ENCODE measurements at places on chromosomes 11 and 22.

DNA sequence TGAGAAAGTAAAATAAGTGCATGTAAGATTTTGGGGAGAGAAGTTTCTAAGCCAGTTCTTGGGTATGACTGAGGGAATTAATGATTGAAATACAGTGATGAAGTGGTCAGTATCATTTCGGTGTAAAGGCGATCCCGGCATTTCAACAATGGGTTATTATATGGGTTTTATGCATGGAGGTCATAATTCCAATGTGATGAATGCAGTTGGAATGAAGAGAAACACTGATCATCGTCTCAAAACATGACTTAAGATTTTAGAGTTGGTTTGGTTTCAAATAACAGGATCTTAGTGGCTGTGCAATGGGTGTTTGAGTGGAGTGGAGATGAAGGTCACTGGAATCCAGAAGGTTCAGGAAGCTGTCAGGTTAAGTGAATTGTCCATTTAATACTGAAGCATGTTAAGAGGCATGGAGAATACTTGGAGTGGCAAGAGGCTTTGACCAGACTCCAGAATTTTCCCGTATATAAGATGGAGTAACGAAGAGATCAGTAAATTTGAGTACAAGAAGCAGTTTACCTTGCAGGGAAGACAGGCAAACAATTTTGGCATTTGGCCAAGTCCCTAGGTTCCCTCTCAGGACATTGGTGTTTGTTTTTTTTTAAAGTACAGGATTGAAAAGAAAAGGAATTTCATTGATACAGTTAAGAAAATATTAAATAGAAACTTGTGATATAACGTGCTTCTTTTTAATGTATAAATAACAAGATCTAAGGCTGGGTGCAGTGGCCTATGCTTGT is 96.4 kb upstream of the BIRC3 start:
- DNase-seq = no peak

DNA sequence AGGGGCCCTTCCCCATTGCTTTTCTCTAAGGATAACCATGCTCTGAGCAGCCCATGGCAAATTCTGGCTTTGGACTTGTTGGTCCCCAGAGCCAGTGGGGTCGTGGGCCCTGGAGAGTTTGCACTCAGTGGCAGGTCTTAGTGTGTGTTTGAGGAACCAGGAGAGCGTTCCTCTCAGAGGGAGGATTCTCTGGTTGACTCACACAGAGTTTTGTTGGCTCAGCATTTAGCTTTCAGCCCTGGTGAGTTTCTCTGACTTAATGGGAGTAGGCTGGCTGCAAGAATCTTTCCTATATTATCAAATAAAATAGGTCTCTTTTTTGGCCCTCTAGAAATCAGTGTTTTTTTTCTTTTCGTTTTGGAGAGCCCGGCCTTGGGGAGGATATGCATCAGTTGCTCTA is 20.9 kb downstream of the ST14 start:
- DNase-seq = no peak

DNA sequence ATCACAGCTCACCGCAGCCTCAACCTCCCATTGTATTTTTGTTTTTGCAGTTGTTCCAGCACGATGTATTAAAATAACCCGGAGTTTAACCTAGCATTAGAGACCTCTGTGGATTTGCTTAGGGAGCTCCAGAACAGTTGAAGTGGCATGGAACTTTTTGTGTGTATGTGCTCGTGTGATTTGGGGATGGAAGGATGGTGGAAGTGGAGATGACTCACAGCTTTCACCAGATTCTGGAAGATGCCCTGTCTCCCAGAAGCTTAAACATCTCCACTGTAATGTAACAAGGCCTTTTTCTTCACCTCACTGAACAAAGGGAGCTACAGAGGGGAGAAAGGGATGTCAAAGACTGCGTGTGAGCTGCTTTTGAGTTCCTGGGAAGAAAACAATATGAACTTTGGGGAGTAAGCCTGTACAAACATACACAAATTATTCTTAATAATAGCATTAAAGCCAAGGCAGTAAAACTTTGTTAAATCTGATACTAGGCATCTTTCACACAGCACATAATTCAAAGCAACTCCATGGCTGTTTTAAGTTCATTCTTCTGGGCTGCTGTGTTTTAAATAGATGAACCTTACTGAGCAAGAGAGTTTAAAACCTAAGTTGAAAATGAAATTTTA is 226.4 kb downstream of the ADAMTS15 start:
- no peak for DNase-seq

GRCh38 chr11:35619116-35619854 is 1.0 kb downstream of the FJX1 start:
- peak; percentile 81 for DNase-seq

Measured in ELF-1 (cell line).